DMS53 (cell line): ENCODE measurements at places on chromosomes 4 and X.

DNA sequence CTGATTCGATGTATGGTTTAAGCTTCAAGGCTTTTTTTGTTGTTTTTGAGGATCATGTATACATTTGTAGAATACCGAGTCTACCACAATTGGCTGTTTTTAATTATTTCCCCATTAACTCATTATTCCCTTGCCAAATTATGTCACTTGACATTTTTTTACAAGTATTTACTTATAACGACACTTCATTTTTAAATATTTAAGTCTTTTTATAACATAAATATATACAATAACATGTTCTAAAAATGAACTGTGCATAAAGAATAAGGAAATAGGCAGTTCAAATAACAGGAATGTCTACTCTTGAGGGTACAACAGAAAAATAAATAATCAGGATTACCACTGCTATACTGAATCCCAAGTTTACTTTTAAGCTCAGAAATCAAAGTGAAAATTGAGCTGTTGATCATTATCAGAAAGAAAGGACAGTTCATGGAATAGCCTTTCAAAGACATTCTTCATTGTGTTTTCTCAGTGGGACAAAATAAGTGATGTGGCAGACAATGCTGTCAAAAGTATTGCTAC is 627.5 kb downstream of the PCDH19 start:
- DNase-seq = no peak

DNA sequence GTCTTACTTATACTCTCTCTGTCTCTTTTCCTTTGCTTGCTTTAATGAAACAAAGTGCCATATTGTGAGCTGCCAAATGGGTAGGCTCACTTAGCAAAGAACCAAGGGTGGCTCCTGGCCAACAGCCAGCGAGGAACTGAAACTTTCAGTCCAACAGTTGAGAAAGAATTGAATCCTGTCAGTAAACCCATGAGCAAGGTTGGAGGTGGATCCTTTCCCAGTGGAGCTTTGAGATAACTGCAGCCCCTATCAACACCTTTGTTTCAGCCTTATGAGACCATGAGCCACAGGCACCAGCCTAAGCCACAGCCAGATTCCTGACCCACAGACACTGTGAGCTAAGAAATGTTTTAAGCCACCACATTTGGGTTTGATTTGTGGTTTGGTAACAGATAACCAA is 362.2 kb downstream of the PDGFC start:
- no peak for DNase-seq

GRCh38 chr4:154973244-154974035 is 192.4 kb downstream of the RBM46 start:
- peak; percentile 8 for DNase-seq

GRCh38 chrX:110847334-110847733 is 51.7 kb upstream of the CHRDL1 start:
- peak; percentile 77 for DNase-seq

GRCh38 chrX:107935664-107936433 is 46.3 kb downstream of the TEX13B start:
- DNase-seq = peak; percentile 70

DNA sequence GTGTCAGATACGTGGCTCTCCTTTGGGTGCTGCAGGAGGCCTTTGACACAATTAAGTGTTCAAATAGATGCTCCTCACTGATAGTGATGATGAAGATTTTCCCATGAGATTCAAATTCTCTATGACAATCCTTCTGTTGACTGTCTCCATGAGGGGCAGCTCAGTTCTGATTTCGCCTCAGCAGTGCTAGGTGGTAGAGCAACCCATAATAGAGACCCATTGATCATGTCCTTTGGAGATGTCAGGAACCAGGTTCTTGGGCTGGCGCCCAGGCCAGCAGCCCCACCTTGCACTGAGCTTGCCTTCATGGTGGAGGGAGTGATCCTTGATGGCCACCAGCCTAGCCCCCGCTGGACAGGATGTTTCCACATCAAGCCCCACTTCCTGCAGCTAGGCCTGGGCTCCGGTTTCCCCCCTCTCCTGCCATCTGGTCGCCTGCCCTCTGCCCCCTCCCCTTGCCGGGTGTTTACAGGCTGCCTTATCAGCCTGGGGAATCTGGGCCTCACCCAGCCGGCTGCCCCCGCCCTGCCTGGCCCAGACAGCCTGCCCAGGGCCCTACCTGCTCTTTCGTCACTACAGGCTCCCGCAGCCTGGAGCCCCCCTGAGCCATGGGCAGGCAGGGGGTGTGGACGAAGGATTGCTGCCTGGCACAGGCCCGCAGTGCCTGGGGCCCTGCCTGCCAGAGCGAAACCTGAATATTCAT is 12.6 kb downstream of the ELF4 start:
- DNase-seq = no peak

DNA sequence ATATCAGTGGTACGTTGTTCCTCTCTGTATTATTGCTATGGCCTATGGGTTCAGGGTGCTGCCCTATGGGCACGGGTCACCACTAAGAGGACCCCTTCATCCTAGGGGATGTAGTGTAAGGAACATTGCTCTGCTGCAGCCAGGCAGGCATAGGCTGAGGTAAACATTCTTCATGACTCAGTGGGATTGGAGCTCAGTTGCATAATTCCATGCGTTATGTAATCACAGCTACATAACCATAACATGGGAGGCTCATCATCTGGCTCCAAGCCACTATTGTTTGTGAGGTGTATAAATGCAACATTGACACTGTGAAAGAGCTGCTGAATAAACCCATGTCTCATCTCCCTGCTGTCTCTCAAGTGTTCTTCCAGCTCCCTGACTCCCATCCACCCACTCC is 375.2 kb downstream of the MAGEE1 start:
- DNase-seq = no peak

GRCh38 chr4:122827879-122828601 is 1.4 kb downstream of the FGF2 start:
- DNase-seq = peak; percentile 75

DNA sequence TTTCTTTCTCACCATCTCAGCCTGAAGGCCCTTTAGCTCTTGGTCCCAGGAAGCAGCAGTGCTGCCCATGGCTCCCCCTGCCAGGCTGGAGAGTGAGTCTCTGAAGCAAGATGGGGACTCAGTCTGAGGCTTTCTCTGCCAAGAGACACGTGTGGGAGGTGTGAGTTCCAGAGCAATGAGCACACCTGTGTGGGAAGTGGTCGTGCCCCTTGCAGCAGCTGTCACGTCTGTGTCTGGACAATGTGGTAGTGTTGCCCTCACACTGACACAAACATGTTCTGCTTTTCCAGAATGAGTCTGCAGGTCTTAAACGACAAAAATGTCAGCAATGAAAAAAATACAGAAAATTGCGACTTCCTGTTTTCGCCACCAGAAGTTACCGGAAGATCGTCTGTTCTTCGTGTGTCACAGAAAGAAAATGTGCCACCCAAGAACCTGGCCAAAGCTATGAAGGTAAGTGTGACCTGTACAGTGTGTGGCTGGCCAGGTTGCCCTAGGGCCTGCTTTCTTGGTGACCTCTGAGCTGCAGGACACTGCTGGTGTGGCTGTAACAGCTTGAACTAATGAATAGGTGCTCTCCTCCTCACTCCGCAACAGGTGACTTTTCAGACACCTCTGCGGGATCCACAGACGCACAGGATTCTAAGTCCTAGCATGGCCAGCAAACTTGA is 1.9 kb downstream of the TACC3 start:
- no peak for DNase-seq

- DNase-seq = no peak
These were observed 51.7 kb downstream of the ZNF718 start for GRCh38 chr4:175986-176385.

- DNase-seq = peak; percentile 80
These were observed 977 bp upstream of the RBBP7 start for GRCh38 chrX:16870862-16871815.

DNA sequence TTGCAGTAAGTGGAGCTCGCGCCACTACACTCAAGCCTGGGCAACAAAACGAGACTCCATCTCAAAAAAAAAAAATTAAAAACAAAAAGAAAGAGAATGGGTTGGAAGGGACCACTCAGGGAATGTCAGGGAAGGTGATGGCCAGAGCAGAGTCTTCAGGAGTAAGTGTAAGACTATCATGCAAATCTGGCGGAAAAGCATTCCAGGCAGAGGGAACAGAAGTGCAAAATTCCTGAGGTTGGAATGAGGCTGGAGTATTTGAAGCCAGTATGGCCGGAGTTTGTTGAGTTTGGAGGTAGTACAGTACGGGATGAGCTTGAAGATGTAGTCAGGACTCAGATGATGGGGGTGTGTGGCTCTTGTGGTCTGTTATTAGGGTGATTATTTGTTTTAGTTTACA is 7.4 kb downstream of the GALNT7 start:
- DNase-seq = no peak

- no peak for DNase-seq
These were observed 341.8 kb upstream of the GALNT7 start for GRCh38 chr4:172826861-172827260.

- no peak for DNase-seq
These were observed 29.7 kb downstream of the EREG start for GRCh38 chr4:74394476-74395136.

DNA sequence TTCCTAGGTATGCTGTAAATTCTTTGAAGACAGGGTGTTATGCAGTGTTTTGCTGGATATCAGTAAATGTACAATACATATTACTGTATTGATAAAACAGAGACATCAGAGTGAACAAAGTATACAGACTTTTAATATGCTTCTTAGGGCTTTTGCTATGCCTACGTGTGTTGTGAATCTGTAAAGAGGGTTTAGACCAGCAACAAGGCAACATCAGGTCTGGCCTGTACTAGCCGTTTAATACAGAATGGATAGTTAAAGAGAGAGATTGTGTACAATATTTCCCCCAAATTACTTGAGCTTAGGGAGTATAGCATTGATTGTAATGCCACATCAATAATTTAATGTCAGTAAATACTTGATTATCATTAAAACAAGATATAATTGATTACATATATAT is 75.2 kb downstream of the PAQR3 start:
- DNase-seq = peak; percentile 2

GRCh38 chr4:33467291-33467690 is 2747.1 kb downstream of the PCDH7 start:
- DNase-seq = no peak

GRCh38 chr4:146194212-146194611 is 18.7 kb downstream of the LSM6 start:
- DNase-seq = no peak

DNA sequence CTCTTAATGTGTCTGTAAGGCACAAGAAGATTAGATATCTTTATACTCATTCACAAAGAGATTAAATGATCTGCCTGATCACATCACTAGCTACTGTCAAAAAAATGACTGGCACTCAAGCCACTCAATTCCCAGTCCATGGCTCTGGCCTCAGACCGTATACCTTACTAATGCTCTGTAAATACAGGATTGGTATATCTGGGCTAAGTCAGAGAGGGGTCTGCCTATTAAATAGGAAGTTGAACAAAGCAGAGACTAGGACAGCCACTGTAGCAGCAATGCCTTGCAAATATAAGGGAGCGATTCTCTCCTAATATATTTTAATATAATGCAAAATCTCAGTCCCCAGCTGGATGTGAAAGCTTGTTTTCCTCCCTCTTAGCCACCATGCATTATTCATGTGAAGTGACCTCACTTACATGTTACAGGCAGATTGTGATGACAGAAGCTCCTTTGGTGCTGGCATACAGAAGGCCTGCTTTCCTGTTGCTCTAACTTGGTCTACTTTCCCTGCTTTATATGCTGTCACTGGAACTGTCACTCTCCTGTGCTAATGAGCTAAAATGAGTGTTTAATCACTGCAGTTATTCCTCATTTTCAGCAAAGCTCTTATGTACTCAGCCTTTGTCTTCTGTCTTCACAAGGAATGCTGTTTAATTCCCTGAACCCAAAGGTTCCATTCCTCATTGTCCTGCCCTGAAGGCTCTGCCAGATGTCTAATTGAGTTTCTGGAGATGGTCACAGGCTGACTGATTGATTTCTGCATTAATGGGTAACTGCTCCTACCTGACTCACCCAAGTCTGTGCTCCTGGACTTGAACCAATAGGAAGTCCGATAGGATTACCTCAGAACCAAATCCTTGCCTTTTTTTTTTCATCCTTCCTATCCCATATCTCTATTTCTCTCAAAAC is 578.2 kb downstream of the KLHL13 start:
- DNase-seq = no peak

- no peak for DNase-seq
These were observed 129.0 kb downstream of the DCTD start for GRCh38 chr4:182788201-182788600.

DNA sequence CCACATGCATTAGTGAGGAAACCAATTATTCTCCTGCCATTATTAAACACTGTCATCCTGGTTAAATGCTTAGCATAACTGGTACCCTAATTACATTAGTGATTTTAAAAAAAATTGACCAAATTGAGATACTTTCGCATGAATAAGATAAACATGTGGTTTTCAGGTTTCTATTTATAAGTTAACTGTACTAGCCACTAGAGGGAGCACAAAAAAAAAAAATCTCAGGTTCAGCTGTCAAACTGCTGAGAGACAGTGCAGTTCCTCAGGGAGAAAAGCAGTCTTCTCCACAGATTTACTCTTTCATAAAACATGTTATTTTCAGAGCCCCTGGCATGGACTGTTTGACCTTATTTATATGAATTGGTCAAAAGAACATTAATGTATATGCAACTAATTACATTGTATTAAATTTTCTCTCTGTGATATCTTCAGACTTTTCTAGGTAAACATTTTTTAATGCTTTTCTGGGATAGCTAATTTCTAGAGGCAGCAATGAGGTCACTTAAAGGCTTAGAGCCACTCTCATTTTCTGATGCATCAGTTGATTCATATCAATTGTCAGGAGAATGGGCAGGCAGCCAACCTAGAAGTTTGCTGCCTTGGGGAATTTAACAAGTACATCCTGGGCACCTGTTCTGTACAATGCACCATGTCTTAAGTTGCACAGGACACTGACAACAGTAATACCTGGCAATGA is 167.5 kb downstream of the CDS1 start:
- DNase-seq = peak; percentile 65

- DNase-seq = peak; percentile 74
These were observed 1.2 kb upstream of the TMEM33 start for GRCh38 chr4:41933997-41934503.

DNA sequence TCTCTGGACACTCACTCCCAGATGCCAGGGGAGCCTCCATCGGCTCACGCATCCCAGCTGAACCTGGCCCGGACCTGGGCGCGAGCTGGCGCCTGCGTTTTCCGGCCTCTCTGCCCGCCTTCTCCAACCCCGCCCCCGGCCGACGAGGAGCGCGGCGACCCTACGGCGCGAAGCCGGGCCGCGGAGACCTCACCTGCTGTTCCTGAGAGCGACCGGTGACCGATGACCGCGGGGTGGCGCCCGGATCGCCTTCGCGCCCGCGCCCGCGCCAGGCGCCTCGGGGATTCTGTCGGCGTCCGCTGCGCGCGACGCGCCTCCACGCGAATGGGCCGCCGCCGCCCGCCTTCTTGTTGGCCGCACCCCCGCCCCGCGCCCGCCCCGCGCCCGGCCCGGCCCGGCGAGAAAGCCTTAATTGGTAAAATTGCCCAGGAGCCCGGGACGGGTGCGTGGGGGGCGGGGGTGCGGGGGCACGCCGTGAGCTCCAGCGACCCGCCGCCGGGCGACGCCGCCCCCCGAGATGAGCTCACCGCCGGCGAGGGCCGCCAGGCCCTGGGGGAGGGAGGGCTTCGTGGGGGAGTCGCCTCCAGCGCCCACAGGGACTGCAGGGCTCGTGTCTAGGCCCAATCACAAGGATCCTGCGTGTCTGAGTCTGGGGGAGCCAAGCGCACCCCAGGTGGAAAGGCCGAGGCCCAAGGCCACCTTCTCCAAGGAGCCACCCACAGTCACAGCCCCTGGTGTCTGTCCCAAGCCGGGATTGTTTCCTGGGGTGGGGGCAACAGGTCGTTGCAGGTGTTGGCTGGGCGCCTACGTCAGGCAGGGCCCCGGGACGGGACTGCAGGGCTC is at the start of gene FLNA:
Gene FLNA (minus strand): TSS at position 322 of the 843 bp plus-strand sequence. CDS start 3,389 bp downstream, outside the sequence.
- DNase-seq = peak; percentile 76

GRCh38 chr4:41712425-41712824 is 36.1 kb downstream of the PHOX2B start:
- peak; percentile 14 for DNase-seq
